Mesangial cell (primary cell): ENCODE measurements at places on chromosomes 12 and 14. TPM values are rescaled to one million over a fixed set of nuclear protein-coding genes. Genes with fewer than 3 reads are reported as not detected.

SMIM41 gene
- total RNA-seq: not detected in 2 replicates

C1S gene
- 0.49 and 6.1 TPM in 2 replicates for total RNA-seq

RBM23 gene
- total RNA-seq: 54.6 and 60.3 TPM in 2 replicates

ERP27 gene
- total RNA-seq: 0.33 and 12.8 TPM in 2 replicates

KERA gene
- total RNA-seq: not detected in 2 replicates

SEL1L gene
- 26.2 and 34.5 TPM in 2 replicates for total RNA-seq

CRADD gene
- 15.6 and 16.4 TPM in 2 replicates for total RNA-seq

CS gene
- total RNA-seq: 130 and 148 TPM in 2 replicates

NKX2-1 gene
- total RNA-seq: not detected in 2 replicates

ESRRB gene
- not detected in 2 replicates for total RNA-seq

LRP1-AS gene
- total RNA-seq: not detected in 2 replicates
